ENCODE measurements at places on chromosomes 1 and 21.

DNA sequence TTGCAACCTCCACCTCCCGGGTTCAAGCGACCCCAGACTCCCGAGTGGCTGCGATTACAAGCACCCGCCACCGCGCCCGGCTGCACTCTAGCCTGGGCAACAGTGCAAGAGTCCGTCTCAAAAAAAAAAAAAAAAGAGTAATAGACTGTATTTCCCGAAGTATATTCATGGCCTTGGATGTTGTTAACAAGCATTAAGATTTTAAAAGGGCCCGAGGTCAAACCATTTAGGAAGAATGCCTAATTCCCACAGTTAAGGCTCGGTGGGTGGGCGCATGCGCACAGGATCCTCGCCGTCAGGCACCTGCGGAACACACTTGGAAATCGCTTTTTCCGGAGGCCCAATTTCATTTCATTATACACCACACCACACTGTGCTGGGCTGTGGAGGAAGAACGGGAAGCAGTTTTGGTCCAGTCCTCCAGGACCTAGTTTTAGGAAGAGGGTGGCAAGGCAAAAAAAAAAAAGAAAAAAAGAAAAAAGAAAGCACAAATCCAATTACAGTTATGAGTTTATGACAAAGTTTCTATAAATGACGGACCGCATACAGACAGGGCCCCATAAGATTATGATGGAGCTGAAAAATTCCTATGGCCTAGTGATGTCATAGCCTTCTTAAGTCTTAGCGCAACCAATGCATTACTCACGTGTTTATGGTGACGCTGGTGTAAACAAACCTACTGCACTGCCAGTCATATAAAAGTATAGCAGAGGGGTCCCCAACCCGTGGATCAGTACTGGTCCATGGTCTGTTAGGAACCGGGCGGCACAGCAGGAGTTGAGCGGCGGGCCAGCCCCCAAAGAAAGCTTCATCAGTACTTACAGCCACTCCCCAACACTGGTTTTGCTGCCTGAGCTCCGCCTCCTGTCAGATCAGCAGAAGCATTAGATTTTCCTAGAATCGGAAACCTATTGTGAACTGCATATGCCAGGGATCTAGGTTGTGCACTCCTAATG lies 38.2 kb downstream of the H3-3A start:
- no peak for DNase-seq

GRCh38 chr1:20187103-20187812 lies 940 bp upstream of the PLA2G2C start:
- DNase-seq: no peak

- no peak for DNase-seq
Measured at GRCh38 chr1:94982398-94982797, 55.5 kb upstream of the CNN3 start.

DNA sequence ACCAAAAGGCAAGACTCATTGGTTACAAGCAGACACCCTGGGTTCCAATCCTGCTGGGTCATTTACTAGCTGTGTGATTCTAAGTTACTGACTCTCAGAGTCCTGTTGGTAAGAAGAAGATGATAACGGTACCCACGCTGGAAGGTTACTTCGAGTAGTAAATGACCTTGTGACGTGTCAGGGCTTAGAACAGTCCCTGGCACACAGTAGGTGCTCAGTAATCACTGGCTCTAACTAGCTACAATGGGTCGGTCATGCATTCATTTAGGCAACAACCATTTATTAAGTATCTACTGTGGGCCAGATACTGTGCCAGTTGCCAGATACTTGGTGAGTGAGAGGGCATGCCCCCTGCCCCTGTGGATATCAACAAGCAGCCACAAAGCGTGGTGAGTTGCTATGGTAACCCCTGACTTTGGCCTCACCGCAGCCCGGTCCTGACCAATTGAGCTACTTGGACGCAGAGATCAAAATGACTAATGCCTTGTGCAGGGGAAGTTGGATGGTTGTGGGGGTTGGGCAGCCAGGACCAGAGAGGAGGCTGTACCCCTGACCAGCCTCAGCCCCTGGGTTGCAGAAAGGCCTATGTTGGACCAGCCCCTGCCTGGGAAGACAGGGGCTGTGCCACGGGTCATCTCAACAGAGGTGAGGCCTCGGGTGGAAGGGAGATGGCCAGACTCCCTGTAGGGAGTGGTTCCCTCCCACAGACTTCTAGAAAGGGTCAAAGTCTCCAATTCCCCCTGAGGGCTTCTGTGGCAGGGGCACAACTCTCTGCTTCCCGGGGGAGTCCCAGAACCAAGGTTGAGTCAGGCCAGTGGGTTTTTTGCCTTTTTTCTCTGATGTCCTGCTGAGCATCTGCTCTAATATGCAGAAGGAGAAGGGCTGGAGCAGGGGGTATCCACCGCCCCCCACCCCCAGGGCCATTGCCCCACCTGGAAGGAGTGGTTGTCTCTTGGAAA lies 16.0 kb downstream of the DHRS3 start:
- DNase-seq: no peak

DNA sequence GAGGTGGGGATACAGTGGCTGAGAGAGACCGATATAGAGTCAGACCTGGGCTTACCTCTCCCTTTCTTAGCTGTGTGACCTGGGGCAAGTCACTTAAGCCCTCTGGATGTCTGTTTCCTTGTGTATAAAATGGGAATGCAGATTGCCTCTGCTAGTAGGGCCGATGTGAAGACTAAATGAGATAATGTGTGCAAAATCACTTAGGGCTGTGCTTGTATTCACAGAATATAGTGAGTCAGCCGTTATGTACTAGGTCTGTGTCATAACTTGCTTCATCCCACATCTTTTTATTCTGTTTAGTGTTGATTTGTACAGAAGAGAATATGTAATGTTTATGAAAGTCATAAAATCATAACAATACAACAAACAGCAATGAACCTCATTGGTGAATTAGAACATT lies 56.0 kb downstream of the PTPRU start:
- DNase-seq: no peak

DNA sequence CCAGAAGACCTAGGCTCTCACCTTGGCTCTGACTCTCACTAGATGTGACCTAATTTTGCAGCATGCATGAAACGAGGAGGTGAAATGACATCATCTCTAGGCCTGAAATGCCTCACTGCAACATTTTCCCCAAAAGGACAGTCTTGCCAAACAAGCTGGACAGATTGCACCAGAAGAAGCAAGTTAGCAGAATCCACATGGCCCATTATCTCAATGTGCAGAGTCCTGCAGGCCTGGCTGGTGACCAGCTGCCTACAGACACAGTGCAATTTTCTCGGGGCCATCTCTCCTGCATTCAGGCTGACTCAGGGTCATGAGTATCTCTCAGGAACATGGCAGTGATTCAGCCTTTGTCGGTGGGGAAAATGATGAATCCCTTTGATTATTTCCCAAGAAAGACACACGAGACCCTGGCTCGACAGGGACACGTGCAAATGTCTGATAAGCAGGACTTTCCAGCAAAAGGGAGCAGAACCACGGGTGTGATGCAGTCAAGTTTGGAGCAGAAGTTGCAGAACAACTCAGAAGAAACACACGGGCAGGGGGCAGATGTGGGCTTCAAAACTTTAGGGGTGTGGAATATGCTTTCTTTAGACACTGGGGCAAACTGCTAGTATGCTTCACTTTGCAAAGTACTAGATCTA lies 38.7 kb downstream of the TRIM67 start:
- DNase-seq: no peak

GRCh38 chr1:112380356-112380755 lies 15.7 kb upstream of the CTTNBP2NL start:
- DNase-seq: no peak

DNA sequence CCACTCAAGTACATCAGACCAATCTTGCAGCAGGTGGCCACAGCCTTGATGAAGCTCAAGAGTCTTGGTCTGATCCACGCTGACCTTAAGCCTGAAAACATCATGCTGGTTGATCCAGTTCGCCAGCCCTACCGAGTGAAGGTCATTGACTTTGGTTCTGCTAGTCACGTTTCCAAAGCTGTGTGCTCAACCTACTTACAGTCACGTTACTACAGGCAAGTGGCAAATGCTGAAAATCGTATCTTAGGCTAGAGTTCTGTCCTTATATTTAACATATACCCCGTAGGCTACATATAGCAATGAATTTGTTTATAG lies 12.1 kb downstream of the HIPK1 start:
- no peak for DNase-seq

- DNase-seq: no peak
Measured at GRCh38 chr21:44738621-44739020, 27.2 kb upstream of the TSPEAR start.

DNA sequence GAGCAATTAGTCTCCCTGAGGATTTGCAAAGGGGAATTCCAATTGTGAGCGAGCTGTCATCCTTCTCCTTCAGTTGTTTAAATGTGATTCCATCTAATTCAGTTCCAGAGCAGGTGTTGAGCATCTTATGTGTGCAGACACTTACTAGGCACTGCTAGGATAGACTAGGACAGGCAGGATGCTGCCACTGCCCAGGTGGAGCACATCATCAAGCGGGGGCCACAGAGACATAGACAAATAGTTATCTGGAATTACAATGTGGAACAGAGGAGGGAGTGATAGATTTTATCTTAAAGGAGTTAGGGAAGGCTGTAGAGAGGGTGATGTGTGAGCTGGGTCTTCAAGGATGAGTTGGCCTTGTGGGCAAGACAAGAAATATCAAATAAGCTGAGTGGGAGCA lies 55.9 kb downstream of the CDC7 start:
- no peak for DNase-seq
